Left ventricle myocardium inferior (tissue), 1 donor: ENCODE measurements at places on chromosomes 5 and 9. TPM values are rescaled to one million over a fixed set of nuclear protein-coding genes. Genes with fewer than 3 reads are reported as not detected.

GRCh38 chr9:93294011-93294410 lies 110.1 kb downstream of the WNK2 start:
- no peak for DNase-seq

DNA sequence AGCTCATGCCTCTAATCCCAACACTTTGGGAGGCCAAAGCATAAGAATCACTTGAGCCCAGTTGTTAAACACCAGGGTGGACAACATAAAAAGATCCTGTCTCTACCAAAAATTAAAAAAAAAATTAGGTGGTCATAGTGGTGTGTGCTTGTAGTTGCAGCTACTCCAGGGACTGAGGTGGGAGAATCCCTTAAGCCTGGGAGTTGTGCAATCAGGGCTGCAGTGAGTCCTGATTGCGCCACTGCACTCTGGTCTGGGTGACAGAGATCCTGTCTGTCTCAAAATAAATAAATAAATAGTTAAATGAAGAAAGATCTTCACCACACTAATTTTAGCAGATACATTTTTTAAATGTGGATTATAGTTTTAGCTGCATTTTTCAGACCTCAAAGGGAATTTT lies 433.2 kb downstream of the MAT2B start:
- no peak for DNase-seq

The PKD2L2 gene
- total RNA-seq: 0.16 TPM

The KCNV2 gene
- not detected for total RNA-seq

DNA sequence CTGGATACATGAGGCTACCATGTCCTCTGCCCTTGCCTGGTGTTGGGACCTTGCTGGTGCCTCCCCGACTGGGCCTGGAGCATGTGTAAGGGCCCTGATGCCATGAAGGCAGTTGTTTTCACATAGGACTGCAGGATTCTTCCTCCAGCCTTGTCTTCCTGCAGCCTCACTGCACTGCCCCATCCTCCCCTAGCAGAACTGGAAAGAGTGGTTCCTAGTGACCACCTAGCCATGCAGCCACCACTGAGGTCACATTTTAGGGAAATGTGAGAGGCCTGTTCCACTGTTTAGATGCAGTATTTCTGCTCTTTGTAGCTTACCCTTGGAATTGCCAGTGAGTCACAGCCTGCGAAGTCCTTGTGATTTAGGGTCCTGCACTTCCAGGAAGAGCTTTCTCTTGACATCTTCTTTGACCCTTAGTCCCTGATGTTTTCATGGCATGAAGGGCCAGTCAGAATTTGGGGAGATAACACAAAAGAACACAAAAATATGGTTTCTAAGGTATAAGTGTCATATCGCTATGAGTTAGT lies 24.2 kb upstream of the TNFAIP8 start:
- no peak for DNase-seq
